ENCODE measurements at places on chromosomes 3 and 15.

GRCh38 chr3:57959423-57960173, 48.6 kb upstream of the FLNB start:
- no peak for DNase-seq

GRCh38 chr15:67064607-67065530, 533 bp upstream of the SMAD3 start:
- no peak for DNase-seq

DNA sequence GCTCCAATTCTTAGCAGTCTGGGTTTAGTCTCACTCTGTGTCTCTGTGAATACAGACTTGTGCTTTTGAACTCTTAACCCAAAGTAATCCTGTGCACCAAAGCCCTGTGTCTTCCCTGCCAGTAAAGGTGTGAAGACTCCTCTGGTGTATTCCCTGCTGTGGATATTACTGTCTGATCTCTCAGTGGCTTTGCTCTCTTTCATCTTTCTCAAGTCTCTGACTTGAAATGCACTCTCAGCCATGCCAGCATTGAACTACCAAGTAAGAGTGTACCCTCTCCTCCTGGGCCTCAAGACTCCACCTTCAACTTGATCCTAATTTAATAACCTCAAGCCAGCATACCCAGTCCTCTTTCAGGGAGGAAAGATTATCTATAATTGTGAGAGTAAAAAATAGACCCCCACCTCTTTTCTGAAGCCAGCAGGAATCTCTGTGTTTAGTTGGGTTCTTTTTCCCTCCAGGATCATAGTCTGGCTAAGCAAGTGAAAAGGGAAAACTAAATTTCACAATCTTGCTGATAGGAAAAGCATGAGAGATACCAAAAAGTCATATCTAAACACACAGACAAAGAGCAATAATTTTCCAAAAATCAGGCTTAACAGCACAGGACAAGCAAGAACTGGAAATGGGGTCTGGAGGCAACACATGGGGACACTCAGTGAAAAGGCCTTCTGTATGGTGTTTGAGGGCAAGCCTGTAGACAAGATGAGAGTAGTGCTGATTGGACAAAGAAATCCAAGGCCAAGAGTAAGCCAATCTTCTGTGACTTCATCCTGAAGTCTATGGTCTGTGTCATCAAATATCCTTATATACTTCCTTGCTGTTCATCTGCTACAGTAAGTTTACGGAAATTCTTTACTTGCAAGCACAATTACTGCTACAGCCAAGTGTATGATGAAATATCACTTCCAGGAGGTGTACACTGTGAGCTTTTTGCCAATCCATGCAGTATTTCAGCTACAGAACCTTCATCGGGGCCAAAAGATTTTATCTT, 296.1 kb upstream of the TGFBR2 start:
- no peak for DNase-seq

- no peak for DNase-seq
Observed at GRCh38 chr3:193711964-193712598, 119.1 kb downstream of the OPA1 start.
